Hair follicular keratinocyte (primary cell): ENCODE measurements at places on chromosomes 5 and 9. TPM values are rescaled to one million over a fixed set of nuclear protein-coding genes. Genes with fewer than 3 reads are reported as not detected.

PKD2L2 gene
- not detected in 2 replicates for total RNA-seq

MRPS2 gene
- total RNA-seq = 56.1 and 72.4 TPM in 2 replicates

SERF1A gene
- 12.0 and 12.3 TPM in 2 replicates for total RNA-seq

SUSD1 gene
- 4.9 and 5.1 TPM in 2 replicates for total RNA-seq

PCDHA9 gene
- total RNA-seq = not detected in 2 replicates

DIRAS2 gene
- total RNA-seq = not detected in 2 replicates

CDH18 gene
- total RNA-seq = not detected in 2 replicates

HTR1A gene
- total RNA-seq = not detected in 2 replicates

CCNI2 gene
- total RNA-seq = 0.16 and 0.30 TPM in 2 replicates

PCDHB3 gene
- total RNA-seq = under 0.01 TPM in 1 of 2 replicates, not detected in the other

ANKS6 gene
- total RNA-seq = 16.2 and 20.2 TPM in 2 replicates

SLC34A3 gene
- total RNA-seq = not detected in 2 replicates

FLT4 gene
- total RNA-seq = 0.08 and 0.16 TPM in 2 replicates

ANKRD31 gene
- under 0.01 TPM in 1 of 2 replicates, not detected in the other for total RNA-seq

ZNG1A gene
- total RNA-seq = 16.4 and 18.9 TPM in 2 replicates

SPATA31D4 gene
- not detected in 2 replicates for total RNA-seq

LCN12 gene
- total RNA-seq = not detected in 2 replicates
